SW 1271 (cell line): ENCODE measurements at places on chromosomes 5 and 9.

- DNase-seq: no peak
Observed at GRCh38 chr9:113160571-113160970, 9.8 kb downstream of the SLC31A2 start.

- DNase-seq: no peak
Observed at GRCh38 chr9:131981116-131981776, 98.4 kb downstream of the MED27 start.

DNA sequence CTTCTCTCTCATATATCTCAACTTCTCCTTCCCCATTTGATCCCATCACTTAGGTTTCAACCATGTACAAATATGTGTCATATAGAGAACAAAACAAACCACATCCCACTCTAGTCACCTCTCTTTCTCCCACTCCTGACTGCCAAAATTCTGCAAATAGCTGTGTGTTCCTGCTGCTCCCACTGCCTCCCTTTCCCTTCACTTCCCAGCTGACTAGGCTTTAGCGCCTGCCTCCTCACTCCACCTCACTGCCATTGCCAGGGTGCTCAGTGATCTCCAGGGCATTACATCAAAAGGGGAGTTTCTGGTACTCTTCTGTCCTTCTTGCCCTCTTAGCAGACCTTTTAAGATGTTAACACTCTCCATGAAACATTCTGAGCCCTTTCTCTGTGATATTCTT, 675.4 kb upstream of the DMAC1 start:
- DNase-seq: no peak

GRCh38 chr9:76530458-76531110, 71.6 kb downstream of the GCNT1 start:
- DNase-seq: no peak

- peak; percentile 99 for DNase-seq
Observed at GRCh38 chr9:113593682-113594281, 130.3 kb downstream of the RGS3 start.

DNA sequence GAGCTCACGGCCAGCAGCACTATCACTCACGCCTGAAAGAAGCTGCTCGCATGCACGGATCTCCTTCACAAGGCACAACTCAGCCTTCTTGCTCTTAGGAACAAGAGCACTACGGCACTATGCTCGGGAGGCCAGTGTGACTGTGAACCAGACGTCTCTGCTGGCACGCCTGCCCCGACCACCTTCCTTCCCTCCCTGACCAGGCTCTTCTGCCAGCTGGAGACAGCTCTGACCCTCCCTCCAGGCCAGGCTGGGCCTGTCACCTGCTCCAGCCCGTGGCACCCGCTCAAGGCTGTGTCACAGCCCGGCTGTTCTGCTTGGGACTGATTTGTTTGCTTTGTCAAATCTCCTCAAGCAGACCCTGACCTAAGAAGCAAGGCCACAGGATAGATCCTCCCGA, 7.0 kb downstream of the TBC1D9B start:
- no peak for DNase-seq

DNA sequence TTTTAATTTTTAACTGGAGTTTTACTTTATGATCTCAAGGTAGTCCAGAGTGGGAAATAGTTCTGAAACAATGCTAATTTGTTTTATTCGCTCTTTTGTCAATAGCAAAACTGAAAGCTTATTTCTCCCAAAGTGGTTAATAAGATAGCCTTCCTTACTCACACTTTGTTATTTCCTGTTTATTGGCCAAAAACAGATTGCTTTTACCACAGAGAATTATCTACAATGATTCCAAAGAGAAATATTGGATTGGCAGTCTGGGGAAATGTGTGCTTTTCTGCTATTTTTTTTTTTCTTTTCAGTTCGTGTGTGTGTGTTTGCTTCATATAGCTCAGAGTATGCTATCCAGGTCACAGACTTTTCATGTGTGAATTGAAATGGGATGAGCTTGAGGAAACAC, 756.7 kb upstream of the RGMB start:
- DNase-seq: no peak

DNA sequence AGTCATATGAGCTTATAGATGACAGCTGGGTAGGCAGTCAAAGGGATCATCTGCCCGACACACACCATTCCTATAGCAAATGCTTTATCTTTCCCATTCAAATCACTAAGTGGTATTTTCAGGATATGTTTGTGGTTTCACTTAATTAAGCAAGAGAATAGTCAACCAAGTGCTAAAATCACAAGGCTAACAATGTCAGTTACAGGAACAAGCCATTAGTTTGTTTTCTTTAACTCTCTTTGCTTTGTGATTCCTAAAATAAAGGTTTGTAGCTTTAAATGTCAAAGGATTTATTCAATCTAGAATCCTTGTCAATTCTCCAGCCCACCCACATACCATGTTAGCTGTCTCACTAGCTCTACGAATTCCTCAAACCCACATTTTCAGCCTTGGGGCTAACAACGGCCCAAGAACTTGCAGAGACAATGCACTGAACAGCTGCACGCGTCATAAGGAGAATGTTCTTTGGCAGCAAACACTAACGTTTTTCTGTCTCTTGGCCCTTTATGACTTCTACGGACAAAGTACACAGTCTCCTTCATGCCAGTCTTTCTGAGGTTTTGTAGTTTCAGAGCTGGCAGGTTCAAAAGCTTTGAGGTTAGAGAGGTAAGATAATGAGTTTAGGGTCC, 56.6 kb downstream of the ELAVL2 start:
- DNase-seq: no peak

GRCh38 chr5:15731699-15732098, 231.7 kb downstream of the FBXL7 start:
- DNase-seq: no peak
